Stimulated activated CD8-positive, alpha-beta memory T cell treated with anti-CD3 and anti-CD28 coated beads, Interleukin-7, amount 100 ng/mL, for 4 hours (primary cell): ENCODE measurements at places on chromosomes 12 and 14.

DNA sequence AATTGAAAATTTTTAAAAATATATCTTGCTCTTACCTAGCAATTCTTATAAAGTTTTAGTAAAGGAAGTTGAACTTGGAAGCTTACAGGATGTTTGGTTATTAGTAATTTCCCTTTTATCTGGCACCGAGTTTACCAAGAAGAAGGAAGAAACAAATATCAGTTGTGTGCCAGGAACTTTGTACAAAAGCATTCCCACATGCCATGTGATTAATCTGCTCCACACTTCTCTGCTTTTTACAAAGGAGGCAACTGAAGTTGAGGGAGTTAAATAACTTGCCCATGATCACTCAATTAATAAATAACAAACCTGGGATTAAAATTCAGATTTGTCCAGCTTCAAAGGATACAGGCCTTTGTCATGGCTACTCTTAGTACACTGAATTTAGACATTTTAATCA lies 122.5 kb upstream of the BCAT1 start:
- DNase-seq = no peak

GRCh38 chr12:25186788-25187402 lies 8.1 kb downstream of the DNAI7 start:
- no peak for DNase-seq

DNA sequence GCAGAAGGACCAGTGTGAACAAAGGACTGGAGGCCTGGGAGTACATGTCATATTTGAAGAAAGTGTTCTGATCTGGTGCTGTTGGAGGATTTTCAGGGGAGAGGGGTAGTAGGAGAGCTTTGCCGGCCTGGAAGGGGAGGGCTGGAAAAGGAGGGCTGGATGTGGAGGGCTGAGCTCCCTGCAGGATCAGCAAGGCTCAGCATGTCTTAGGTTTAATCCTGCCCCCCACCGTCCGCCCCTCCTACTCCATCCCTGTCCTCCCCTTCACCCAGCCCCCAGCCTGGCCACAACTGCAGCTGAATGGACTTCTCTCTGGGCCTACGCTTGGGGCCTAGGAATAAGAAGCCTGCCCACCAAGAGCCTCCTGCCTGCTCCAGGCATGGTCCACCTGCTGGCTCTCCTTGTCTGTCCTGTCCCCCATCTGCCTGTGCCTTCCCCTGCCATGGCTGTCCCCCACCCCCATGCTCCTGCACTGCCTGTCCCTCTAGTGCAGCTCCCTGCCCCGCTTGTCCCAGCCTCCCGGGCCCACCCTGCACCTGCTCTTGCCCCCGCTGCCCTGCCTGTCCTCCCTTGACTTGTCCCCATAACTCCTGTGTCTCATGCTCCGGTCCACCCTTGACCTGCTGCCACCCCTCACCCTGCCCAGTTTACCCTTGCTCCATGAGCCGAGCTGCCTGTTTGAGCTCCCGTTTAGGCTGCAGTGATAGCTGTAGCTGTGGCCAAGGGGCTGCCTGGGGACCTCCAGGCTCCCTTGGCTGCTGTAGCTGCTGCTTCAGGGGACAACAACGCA lies 9.8 kb upstream of the RARG start:
- DNase-seq = no peak

DNA sequence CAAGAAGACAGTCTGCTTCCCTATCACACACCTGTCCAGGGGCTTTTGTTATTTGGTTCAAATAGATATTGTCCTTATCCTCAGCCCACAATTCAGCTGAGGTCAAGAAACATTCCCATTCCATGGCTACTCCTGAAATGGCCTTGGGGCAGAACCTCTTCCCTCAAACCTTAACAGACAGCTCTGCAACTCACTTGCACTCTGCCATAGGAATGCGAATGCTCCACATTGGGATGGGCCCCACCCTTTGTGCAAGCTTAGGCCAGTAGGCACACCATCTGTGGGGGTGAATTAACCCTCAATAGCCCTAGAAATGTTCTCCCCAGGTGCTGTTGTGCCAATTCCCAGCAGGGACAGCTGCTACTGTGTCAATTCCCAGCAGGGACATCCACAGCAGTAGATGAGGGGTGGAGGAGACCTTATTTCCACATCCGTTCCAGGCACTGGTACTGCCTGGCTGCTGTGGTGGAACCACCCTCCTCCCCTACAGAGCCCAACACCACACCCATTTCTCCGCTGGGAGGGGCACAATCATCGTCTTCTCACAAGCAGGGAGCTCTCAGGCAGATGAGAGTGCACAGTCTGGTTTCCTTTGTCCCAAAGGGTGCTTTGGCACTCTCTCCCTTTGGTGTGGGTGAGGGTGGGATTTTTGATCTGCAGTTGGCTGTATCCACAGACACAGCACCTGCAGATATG lies 42.3 kb upstream of the GLIPR1 start:
- DNase-seq = no peak

- DNase-seq = no peak
These were observed 193.7 kb upstream of the DIO3 start for GRCh38 chr14:101367421-101368261.

- DNase-seq = no peak
These were observed 41.8 kb upstream of the CCDC196 start for GRCh38 chr14:66444271-66444927.

DNA sequence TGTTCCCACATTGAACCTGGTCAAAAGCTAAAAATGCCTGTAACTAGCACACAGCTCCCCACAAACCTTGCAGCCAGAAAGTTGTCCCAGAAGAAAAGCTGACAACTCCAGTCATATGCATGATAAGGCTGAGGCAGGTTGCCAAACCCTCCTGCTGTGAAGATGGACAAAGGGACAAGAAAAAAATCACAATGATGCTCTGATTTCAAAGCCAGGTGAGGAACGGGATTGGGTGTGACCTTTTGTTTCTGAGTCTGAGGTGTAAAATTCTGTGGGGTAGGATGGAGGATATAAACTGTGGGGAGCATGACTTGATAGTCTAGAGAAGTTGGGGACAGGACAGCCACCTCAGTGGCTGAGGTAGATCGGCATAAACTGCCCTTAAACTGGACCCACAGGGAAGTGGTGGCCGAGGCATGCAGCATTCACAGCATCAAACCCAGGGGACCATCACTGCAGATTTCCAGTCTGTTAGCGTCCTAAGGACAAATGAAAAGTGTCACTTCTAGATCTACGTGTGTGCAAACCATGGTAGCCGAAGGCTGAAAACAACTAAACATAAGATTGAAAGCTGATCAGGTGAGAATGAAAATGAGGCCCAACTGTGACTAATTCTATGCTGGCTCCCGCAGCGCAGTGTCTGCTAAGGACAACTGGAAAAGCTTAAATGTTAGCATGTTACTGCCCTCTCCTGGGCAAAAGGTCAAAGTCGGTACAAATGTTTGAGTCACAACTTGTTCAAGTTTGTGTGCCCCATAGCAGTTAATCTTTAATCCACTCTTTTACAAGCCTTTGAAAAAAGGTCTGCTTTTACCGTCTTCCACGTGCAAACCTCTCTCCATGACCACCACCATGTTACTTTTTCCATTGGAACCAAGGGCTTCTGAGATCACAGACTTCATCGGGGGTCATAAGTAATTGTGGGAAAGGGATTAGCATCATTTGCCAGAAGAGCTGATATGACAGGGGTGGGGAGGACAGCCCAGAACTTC lies 39.8 kb downstream of the GRIN2B start:
- no peak for DNase-seq
